ENCODE measurements at places on chromosomes 2 and 18.

DNA sequence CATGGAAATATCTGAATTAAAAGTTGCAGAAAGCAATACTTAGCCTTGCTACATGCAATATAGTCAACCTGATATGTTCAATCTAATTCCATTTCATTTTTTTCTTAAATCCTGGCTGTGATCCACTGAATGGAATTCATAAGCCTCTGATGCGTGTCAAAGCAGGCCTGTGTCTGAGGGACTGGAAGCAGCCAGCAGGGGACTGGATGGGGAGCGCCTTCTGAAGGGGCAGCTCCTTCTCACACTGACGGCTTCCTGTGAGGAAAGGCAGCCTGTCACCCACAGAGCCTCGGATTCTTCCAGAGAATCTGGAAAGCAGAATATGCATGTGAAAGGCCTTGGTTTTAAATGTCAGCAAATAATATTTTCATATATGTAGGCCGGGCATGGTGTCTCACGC, 73.5 kb downstream of the KCNF1 start:
- DNase-seq, result no peak

GRCh38 chr2:172449911-172450550, 22.6 kb downstream of the ITGA6 start:
- DNase-seq, result no peak

- no peak for DNase-seq
Observed at GRCh38 chr2:598058-598802, 79.0 kb downstream of the TMEM18 start.

- no peak for DNase-seq
Observed at GRCh38 chr2:64325852-64326577, 127.9 kb upstream of the LGALSL start.

GRCh38 chr18:45753286-45753685, 29.3 kb downstream of the SLC14A1 start:
- DNase-seq, result no peak

DNA sequence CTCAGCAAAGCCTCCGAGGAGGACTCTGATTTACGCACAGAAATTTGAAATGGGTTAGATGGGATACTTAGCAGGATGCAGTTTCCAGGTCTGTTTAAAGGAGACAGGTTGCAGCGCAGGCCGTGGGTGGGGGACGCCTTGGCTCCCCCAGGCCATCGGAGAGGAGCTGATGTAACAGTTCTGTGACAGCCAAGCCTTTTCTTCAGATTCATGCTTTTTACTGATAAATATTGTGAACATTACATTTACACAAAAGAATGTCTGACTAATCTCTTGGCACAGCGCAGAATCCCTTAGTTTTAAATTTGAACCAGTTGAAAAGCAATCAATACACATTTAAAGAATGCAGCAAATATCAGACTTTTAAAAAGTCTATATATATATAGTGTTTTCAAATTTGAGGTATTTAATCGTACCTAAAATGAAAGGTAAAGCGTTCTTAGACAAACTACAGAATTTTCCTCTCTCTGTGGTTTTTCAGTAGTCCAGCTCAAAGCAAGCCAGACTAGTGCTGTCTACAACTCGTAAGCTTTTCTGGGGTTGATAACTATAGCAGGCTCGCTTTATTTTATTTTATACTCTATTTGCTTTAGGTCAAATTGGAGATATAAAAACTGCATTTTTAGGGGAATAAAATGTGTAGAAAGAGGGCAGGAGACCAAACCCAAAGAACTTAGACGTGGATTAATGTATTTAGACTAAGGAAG, 221.9 kb downstream of the PIEZO2 start:
- DNase-seq, result no peak

- no peak for DNase-seq
Observed at GRCh38 chr18:11419338-11419737, 190.1 kb upstream of the SLC35G4 start.
